ENCODE measurements at places on chromosomes 6 and 20. TPM values are rescaled to one million over a fixed set of nuclear protein-coding genes. Genes with fewer than 3 reads are reported as not detected.

GRCh38 chr6:133805876-133806275 lies 83.0 kb upstream of the TCF21 start:
- H3K27ac ChIP-seq = no peak overlapping the region
- H3K27me3 ChIP-seq = no peaks in the 10 kb centered on the region
- DNase-seq = no peak

DNA sequence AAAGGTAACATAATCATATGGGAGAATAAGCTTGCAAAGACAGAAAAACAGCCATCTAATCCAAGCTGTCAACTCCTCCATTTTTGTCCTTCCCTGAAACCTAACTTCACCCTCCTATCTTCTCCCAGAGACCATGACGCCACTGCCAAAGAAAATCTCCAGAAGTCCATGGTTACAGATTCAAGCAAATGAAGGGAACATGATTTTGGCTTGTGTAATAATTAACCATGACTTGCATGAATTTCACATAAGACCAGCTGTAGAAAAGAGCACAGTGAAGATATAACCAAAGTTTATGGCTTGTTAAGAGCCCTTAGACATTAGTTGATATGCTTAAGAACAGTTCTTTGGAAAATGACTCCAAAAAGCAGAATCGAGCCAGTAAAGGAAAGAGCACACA lies 342.1 kb upstream of the NRSN1 start:
- no peak overlapping the region for H3K4me3 ChIP-seq
- no peak overlapping the region for H3K27ac ChIP-seq
- no peak for DNase-seq
- peaks cover 14% of the 10 kb centered on the region for H3K4me1 ChIP-seq

GRCh38 chr20:49460916-49461315 lies 21.6 kb downstream of the KCNB1 start:
- H3K4me3 ChIP-seq = no peak overlapping the region
- DNase-seq = peak; percentile 59
- H3K27me3 ChIP-seq = no peaks in the 10 kb centered on the region
- H3K27ac ChIP-seq = no peak overlapping the region

GPR63 gene
- 1.7 TPM for total RNA-seq

MTG2 gene
- 33.3 TPM for total RNA-seq

Measured in thyroid gland (tissue), 4 donors.